Epithelial cell of proximal tubule (primary cell): ENCODE measurements at places on chromosomes 1 and 21. TPM values are rescaled to one million over a fixed set of nuclear protein-coding genes. Genes with fewer than 3 reads are reported as not detected.
A peak's percentile ranks its signal among the peaks of the same experiment; 100 is the strongest.

- DNase-seq, result no peak
Measured at GRCh38 chr1:200035397-200035955, 8.0 kb downstream of the NR5A2 start.

DNA sequence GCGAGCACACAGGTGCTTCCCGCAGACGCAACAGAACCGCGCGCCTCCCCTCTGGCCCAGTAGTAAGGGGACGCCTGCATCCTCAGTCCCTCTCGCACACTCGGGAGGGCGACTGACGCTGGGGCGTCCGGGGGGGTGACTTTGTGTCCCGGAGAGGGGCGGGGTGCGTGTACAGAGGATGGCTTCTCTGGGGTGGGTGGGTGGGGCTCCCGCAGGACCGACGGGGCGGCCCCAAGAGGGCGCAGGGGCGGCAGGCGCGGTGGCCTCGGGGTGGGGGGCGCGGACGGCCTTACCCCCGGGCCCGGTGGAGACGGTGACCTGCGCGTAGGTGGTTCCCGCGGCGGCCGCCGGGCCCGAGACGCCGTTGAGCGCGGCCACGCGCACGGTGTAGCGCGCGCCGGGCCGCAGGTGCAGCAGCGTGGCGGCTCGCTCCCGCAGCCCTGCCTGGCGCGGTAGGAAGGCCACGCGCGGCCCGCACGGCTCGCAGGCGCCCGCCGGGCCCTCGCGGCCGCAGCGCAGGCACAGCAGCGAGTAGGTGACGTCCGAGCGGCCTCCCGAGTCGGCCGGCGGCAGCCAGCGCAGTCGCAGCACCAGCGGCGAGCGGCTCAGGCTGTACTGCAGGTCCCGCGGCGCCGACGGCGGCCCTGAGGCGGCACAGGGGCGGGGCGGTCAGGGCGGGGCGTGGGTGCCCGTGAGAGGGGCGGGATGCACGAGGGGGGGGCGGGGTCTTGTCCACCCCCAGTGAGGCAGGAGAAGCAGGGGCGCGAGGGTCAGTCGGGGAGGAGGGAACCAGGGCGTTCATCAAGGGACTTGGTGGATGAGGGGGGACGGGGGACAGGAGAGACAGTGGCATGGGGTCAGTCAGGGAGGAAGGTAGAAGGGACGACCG is 12.1 kb downstream of the EPHA10 start:
- DNase-seq, result no peak

GRCh38 chr21:36692114-36692834 is 6.6 kb upstream of the SIM2 start:
- no peak for DNase-seq

Gene PHGDH
- total RNA-seq, result 146 and 204 TPM in 2 replicates

- no peak for DNase-seq
Measured at GRCh38 chr1:184456189-184456588, 69.4 kb downstream of the C1orf21 start.

Gene RPF1
- total RNA-seq, result 60.0 and 63.6 TPM in 2 replicates

DNA sequence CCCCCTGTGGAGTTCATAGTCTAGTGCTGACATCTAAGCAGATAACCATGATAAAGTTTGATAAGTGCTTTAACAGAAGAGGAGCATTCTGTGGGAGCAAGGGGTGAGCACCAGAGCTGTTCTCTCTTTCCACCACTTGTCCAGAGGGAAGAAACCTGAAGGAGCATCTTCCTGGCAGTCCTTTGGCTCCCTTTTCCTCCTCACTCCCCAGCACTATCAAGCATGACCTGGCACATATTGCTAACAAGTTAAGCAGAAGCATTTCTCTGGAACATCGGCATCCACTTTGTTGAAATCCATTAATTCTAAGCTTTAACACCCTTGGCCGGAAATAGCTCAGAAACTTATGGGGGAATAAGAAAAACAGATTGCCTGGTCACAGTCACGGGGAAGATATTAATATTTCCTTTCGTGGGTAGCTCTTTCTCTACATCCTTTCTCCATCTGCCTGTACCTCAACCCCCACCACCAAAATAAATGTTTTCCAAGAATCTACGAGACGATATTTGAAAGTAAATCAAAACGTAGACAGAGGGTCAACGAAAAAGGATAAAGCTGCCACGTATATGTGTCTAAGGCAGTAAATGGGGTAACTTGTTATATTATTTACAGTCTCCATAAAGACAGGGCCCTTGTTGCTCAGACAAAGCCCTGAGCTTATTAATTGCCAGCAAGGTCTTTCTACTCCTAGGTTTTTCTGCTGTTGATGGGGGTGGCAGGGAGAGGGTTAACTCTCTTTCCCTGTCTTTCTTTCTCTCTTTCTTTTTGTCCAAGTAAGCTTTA is 351.4 kb downstream of the NUF2 start:
- DNase-seq, result no peak

DNA sequence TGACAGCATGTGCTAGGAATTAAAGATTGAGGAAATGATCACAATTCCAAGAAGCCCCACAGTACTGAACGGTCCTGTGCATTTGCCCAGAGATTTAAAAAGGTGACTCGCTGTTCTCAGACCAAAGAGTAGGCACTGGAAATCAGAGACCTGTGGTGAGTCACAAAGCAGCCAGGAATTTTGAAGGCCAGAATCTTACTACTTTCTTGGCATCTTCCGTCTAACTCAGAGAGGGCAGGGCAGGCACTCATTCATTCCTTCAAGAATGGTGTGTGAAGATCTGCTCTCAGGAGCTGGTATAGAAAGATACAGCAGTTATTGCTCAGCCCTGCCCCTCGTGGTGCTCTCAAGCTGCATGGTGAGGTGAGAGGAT is 57.9 kb downstream of the BRINP2 start:
- DNase-seq, result peak; percentile 38

Gene CFHR5
- total RNA-seq, result not detected in 2 replicates

GRCh38 chr1:246005067-246005466 is 502.0 kb downstream of the SMYD3 start:
- DNase-seq, result peak; percentile 49

GRCh38 chr1:59494145-59494833 is 197.4 kb downstream of the FGGY start:
- DNase-seq, result no peak

- no peak for DNase-seq
Measured at GRCh38 chr1:66351478-66351877, 182.5 kb upstream of the SGIP1 start.

DNA sequence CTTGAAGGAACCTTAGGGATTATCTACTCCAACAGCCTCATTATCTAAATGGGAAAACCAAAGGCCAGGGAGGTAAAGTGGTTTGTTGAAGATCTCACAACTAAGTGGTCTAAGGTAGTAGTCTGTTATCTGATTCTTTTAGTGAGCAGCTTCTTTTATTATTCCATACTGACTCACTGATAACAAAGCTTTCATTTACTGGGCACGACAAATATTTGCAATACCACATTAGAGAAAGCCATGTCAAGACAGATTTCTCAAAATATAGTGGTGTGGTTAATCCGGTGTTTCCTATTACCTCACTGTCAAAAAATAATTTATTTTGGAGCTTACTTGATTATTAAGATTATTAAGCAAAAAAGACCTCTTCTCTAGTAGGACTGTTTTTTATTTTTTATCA is 369.1 kb downstream of the S1PR1 start:
- DNase-seq, result no peak

Gene ICOSLG
- 0.29 and 2.7 TPM in 2 replicates for total RNA-seq

- DNase-seq, result no peak
Measured at GRCh38 chr21:33046455-33046854, 20.7 kb downstream of the OLIG2 start.

Gene MAP1LC3C
- 0.12 TPM in 1 of 2 replicates, not detected in the other for total RNA-seq

- DNase-seq, result peak; percentile 68
Measured at GRCh38 chr1:63969441-63969901, 195.7 kb downstream of the ROR1 start.

DNA sequence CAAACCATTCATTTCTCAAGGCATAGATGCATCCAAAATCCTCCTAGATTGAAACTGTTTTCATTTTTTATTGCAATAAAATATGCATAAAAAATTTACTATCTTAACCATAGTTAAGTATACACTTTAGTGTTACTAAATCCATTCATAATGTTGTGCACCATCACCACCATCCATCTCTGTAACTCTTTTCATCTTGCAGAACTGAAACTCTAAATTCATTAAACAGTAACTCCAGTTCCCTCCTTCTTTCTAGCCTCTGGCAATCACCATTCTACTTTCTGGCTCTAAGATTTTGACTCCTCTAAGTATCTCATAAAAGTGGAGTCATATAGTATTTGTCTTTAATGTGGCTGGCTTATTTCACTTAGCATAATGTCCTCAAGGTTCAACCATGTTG is 236.8 kb downstream of the SMYD3 start:
- DNase-seq, result no peak

GRCh38 chr21:24714646-24715200 is 892.6 kb downstream of the MRPL39 start:
- no peak for DNase-seq

Gene CCDC190
- total RNA-seq, result not detected in 2 replicates

Gene BGLAP
- 0.29 TPM in 1 of 2 replicates, not detected in the other for total RNA-seq

- DNase-seq, result no peak
Measured at GRCh38 chr1:210344706-210345105, 16.0 kb downstream of the HHAT start.

DNA sequence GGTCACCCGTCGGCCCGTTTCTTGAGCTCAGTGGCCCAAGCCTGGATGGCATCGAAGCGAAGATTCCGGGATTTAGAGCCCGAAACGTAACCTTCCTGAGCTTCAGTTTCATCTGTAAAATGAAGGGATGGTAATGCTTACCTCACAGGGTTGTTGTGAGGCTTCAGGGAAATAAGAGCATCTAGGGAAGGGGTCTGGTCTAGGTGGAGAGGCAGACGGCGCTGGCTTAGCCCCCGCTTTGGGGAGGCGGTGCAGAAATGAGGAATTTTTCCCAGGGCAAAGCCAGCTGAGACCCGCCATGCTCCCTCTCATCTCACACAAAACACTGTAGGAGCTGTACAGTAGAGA is 717 bp upstream of the MYCL start:
- no peak for DNase-seq

Gene TCEA3
- 0.65 and 3.1 TPM in 2 replicates for total RNA-seq

Gene KIF14
- 13.7 and 13.9 TPM in 2 replicates for total RNA-seq

Gene CCDC185
- total RNA-seq, result not detected in 2 replicates

DNA sequence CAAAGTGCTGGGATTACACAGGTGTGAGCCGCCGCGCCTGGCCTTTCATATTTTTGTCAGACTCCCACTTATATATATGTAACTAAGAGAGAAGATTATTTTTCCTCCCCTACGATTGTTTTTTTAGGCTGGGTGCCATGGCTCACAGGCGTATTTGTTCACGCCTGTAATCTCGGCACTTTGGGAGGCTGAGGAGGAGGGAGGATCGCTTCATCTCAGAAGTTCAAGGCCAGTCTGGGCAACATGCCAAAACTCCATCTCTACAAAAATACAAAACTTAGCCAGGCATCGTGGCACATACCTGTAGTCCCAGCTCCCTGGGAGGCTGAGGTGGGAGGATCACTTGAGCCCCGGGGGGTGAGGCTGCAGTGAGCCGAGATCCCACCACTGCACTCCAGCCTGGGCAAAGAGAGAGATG is 23.9 kb upstream of the ITLN2 start:
- no peak for DNase-seq

Gene KCNJ9
- total RNA-seq, result not detected in 2 replicates

DNA sequence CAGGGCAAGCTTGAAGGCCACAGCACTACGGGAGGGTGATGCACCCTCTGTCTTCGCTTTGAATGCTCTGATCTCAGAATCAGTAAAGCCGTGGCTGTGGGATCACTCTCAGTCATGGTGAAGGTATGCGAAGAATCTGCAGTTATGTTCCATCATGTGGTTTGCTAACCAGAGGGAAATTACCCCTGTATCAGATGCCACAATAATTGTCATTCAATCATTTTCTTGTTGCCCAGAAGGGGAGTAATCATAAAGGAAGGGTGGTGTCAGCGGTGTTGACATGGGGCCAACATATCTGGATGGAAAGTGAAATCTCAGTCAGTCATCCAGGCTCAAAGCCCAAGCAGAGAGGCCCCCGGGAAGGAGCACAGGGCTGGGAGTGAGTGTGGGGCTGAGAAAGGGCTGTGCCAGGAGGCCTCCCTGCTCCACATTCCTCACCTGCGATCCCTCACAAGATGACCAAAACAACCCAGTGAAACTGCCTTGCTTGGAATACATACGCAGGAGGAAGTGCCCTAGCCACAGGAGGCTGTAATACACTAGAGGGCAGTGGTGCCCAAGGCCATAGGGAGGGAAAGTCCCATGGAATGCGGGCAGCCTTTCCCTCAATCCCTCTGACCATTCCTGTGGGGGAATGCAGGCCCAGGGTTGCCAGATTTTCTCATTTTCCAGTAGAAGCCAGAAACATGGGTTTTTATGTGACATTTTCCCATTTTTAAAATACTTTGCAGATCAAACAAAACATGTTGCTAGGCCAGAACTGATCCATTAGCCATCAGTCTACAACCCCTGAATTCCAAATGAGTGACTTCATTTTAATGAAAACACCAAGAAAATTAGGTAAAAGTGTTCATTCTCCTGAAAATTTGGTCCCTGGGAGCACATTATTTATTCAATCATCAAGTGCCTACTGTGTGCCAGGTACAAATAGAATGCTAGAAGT is 95.7 kb upstream of the VANGL1 start:
- peak; percentile 95 for DNase-seq

Gene FALEC
- not detected in 2 replicates for total RNA-seq

Gene HOOK1
- 3.6 and 4.2 TPM in 2 replicates for total RNA-seq

DNA sequence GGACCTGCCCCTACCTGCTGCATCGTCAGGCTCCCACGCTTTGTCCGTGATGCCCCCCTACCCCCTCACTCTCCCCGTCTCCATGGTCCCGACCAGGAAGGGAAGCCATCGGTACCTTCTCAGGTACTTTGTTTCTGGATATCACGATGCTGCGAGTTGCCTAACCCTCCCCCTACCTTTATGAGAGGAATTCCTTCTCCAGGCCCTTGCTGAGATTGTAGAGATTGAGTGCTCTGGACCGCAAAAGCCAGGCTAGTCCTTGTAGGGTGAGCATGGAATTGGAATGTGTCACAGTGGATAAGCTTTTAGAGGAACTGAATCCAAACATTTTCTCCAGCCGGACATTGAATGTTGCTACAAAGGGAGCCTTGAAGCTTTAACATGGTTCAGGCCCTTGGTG is 8.9 kb downstream of the SPATA46 start:
- no peak for DNase-seq

Gene KIF17
- 1.8 and 3.3 TPM in 2 replicates for total RNA-seq

Gene TMPRSS2
- total RNA-seq, result 1.8 and 9.1 TPM in 2 replicates

GRCh38 chr1:89545264-89546038 is 20.8 kb downstream of the LRRC8B start:
- no peak for DNase-seq

DNA sequence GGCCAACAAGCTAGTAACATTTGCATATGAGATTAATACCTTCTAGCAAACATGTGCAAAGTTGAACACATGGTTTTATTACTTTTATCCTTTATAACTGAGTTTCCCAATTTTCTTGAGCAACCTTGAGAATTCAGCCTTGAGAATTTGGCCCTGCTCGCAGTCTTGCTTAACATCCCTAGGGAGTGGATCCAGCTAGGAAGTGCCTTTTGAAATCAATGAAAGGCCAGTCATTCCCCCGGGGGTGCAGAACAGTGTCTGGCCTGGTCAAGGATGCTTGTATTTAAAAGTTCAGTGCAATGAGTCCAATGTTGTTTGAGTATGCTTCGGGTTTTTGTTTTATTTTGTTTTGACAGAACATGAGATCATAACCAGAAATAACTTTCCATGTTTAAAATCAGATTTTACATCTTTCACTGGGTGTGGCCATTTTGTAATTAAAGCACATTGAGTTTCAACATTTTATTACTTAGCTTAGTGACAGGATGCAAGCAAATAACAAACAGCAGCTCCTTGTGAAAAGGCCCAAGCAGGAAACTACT is 16.7 kb downstream of the PALMD start:
- DNase-seq, result no peak

GRCh38 chr1:207404849-207405525 is 49.1 kb upstream of the CR2 start:
- peak; percentile 47 for DNase-seq
